ENCODE measurements at places on chromosomes 13 and 19.
A peak's percentile ranks its signal among the peaks of the same experiment; 100 is the strongest.

DNA sequence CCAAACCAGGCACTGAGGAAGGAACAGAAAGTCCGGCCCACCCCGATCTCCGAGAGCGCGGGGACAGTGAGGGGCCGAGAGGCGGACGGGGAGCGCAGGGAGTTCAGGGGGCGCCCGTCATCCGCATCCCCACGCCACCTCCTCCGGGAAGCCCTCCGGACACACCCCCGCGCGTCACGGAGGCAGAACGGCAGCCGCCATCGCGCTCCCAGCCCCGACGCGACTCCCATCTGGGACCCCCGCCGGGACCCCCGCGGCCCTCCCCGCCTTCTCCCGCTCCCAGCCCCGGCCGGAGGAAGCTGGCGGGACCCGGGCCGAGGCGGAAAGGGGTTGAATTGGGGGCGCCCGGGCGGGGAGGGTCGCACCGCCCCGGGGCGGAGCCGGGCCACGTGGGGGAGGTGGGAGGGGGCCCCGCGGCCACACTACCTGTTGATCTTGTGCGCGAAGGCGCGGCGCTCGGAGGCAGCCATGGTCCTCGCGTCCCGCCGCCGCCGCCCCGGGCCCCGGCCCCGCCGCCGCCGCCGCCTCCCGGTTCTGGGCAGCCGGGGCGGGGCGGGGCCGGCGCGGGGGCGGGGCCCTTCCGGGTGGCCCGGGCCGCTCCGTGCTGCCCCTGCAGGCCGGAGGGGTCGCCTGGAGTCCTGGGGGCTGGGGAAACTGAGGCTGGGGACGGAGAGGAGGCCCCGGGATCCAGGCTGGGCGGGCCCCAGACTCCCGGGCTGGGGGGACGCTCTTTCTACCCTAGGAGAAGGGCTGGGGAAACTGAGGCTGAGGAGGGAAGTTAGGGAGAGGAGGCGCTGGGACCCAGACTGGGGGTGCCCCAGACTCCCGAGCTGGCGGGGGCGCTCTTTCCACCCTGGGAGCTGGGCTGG lies at the start of gene DOCK6:
Gene DOCK6, minus strand, starts transcription at position 554 of the 869 bp plus-strand sequence. Its CDS starts 84 bp downstream, at position 470.
- DNase-seq, result no peak

GRCh38 chr13:30871588-30872275 lies 34.3 kb upstream of the MEDAG start:
- DNase-seq, result no peak

- peak; percentile 23 for DNase-seq
Observed at GRCh38 chr19:53980539-53981375, 10.7 kb upstream of the CACNG6 start.

- no peak for DNase-seq
Observed at GRCh38 chr13:58633226-58633625, 1001.7 kb downstream of the PCDH17 start.

DNA sequence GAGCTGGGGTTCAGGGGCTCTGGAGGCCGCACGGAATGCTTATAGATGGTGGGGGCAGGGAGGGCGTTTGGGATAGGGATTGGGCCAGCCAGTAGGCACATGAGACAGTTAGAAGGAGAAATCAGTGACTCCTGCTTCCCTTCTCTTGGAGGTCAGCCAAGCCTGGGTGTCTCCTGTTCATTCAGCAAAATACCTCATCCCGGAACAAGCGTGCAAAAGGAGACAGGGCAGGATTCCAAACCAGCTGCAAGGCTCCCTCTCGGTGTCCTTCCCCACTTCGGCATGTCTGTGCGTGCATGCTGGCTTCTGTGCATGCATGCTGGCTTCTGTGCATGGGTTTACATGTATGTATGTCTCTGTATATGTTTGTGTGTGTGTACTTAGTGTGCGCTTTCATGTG lies 37.3 kb upstream of the PEPD start:
- peak; percentile 14 for DNase-seq

- no peak for DNase-seq
Observed at GRCh38 chr13:73664851-73665250, 469.4 kb downstream of the KLF12 start.

DNA sequence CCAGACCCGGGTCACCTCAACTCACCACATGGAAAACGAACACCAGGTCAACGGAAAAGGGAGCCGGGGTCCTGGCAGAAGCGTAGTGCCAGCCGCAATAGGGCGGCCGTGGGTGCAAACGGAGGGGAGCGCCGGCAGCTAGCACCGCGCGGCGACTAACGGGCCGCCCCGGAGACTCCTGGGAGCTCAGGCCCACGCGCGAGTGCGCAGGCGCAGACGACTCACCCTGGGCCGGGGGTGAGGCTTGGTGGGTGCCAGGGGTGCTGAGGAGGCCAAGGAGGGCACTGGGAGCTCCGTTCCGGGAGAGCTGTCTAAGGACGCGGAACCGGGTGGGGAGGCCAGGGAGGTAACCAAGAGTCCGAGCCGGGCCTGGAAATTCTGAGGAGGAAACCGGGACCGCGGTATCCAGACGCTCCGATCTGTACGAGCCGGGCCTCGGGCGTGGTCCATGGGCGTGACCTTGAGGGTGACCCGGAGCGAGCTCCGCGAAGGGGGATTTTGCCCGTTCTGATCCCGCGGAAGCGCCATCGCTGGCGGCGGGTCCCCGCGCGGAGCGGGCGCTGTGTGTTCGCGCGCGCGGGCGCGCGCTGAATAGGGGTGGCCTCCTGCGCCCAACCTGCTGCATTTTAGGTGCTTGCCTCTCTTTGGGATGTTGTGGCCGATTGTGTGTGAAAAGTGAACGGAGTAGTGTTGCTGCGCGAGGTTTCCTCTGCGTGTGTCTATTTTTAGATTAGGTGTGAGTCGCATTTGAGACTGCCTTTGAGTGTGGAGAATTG lies at the start of gene ZNF382:
Gene ZNF382, plus strand, starts transcription at position 213 of the 776 bp plus-strand sequence. CDS start 4,602 bp downstream, outside the sequence.
- DNase-seq, result peak; percentile 57

DNA sequence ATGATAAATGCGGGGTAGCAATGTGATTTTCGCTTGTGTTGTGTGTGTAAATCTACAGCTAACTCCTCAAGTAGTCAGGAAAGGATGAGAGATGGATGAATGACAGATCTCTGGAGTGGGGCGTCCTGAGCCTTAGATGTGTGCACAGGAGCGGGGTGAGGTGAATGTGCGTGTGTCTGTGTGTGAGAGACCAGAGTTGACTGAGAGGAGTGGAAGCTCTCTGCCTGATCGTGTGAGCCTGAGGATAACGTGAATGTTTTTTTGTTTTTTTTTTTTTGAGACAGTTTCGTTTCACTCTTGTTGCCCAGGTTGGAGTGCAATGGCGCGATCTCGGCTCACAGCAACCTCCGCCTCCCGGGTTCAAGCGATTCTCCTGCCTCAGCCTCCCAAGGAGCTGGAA lies 805 bp downstream of the ZNF461 start:
- DNase-seq, result no peak

DNA sequence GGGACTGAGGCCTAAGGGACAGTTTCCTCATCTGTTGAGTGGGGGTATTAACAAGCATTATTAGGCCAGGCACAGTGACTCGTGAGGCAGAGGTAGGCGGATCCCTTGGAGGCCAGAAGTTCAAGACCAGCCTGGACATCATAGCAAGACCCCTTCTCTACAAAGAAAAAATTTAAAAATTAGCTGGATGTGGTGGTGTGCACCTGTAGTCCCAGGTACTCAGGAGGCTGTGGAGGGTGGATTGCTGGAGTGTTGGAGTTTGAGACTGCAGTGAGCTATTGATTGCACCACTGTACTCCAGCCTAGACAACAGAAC lies 11.3 kb upstream of the FOSB start:
- DNase-seq, result no peak

DNA sequence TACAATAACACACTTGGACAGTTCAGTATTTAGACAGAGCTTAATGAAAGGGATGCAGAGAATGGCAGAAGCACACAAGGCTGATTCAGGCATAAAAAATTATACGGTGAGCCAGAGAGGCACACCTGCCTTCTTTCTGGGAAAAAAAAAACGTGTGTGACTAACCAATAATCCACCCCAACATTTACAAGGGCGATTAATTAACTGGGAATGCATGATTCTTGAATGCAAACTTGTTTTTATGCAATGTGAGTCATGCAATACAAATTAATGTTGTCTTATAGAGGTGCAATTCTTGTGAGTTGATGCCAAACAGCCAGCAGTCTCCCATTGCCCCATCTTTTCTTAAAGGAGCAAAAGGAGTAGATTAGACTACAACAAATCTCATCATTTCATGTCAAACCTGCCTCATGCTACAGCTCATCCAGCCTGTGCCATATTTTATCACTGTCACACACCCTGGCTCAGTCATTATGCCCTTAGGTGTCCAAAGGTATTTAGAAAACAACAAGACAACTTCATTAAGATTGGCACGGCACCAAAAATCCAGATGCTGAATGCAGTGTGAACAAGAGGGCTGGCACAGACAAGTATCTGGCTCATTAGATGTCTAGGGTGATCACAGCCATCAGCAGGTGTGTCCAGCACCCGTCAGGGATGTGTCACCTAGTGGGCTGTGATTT lies 721.1 kb downstream of the EFNB2 start:
- DNase-seq, result no peak

DNA sequence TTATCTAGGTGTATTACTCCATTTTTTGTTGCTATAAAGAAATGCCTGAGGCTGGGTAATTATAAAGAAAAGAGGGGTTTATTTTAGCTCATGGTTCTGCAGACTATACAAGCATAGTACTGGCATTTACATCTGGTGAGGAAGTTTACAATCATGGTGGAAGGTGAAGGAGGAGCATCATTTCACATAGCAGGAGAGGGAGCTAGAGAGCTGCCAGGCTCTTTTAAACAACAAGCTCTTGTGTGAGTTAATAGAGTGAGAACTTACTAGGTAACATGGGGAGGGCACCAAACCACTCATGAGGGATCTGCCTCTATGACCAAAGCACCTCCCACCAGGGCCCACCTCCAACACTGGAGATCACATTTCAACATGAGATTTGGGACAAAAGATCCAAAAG lies 221.7 kb upstream of the GPC6 start:
- DNase-seq, result peak; percentile 58

DNA sequence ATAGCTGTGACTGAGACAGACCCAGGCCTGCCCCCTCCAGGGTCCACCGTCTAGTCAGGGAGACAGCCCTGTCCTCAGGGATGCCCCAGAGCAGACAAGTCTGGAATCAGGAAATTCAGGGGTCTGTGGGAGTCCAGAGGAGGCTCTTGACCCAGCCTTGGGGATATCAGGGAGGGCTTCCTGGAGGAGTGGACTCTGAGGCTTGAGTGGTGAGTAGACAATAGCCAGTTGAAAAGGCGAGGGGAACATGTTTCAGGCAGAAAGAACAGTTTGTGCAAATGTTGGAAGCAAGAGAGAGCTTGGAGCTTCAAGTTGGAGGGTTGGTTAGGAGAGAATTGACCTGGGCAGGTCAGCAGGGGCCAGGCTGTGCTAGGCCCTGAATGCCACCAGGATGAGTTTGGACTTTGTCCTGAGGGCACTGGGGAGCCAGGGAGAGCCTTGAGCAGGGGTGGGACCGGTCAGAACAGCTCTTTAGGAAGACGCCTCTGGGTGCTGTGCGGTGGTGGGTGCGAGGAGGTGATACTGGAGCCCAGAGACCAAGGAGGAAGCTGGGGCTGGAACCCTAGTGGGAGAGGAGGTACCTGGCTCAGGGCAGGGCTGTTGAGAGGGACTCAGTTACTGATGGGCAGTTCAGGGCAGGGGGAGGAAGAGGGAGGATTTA lies 2.7 kb downstream of the CCDC9 start:
- DNase-seq, result no peak

DNA sequence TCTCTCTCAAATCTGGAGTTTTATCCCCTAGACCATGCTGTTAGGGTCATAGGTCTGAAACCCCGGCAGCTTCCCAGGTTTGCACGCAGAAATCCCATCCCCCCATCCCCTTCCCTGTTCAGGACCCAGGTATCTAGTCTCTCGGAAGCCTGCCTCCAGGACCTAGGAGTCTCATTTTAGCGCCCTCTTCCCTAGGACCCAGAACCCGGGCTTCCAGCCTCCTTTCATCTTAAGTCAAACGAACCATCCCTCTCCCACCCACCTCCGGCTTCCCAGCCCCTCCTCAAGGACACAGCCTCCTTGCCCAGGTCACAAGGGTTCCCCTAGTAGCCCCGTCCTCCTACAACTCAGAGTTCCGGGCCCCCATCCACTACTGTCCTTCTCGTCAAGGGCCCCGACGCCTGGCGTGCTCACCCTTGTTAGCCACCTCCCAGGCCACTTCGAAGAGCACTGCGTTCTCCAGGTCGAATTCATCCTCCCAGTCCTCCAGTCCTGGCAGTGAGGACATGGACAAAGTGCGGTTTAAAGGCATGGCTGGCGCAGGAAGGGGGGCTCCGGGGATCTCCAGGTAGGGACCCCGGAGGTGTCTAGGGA lies 431 bp downstream of the GYS1 start:
- no peak for DNase-seq

DNA sequence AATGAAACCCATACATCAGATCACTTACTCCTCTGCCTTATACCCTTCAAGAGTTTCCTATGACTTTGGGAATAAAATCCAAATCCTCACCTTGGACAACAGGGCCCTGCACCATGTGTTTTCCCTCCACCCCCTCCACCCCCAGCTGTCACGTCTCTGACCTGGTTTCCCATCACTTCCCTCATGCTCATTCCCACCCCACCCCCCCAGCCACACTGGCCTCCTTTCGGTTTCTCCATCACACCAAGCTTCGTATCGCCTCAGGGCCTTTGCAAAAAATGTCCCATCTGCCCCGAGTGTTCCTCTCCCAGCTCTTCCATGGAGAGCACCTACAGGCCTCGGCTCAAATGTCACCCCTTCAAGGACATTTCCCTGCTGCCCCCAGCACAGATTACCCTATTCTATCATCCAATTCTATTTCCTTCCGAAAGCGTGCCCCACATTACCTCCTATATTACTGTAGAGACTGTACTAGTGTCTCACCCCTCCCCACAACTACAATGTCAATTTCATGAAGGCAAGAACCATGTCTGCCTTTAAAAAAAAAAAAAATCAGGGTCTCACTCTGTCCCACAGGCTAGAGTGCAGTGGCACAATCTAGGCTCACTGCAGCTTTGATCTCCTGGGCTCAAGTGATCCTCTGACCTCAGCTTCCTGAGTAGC lies 16.8 kb upstream of the FFAR2 start:
- no peak for DNase-seq

DNA sequence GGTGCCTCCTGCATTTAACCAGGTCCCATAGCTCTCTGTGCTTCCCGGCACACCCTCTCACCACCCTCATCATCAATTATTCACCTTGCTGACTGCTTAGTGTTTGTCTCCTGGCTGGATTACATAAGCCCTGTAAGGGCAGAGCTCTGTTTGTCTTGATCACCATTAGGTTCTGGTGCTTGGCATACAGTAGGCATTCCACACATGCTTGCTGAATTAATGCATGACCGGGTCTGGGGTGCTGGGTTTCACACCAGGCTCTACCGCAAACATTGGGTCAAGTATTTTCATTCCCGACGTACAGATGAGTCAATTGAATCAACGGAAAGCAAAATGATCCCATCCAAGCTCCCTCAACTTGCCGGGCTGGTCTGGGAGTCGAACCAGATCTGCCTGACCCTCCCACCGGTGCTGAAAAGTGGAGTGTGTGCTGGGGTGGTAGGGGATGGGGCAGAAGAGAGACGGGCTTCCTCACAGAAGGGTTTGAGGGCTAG lies 28.5 kb downstream of the VAV1 start:
- DNase-seq, result no peak

- DNase-seq, result no peak
Observed at GRCh38 chr13:66113882-66114526, 1116.1 kb downstream of the PCDH9 start.

DNA sequence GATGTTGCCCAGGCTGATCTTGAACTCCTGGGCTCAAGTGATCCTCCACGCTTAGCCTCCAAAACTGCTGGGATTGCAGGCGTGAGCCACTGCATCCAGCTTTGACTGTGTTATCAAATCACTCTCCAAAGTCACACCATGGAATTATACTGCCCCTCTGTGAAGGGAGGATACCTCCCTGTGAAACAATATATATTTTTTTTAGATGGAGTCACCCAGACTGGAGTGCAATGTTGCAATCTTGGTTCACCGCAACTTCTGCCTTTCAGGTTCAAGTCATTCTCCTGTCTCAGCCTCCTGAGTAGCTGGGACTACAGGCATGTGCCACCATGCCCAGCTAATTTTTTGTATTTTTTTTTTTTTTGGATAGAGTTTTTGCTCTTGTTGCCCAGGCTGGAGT lies 7.7 kb downstream of the TYK2 start:
- DNase-seq, result no peak

All from SK-MEL-5 (cell line).